ENCODE measurements at places on chromosomes 16 and 17.

DNA sequence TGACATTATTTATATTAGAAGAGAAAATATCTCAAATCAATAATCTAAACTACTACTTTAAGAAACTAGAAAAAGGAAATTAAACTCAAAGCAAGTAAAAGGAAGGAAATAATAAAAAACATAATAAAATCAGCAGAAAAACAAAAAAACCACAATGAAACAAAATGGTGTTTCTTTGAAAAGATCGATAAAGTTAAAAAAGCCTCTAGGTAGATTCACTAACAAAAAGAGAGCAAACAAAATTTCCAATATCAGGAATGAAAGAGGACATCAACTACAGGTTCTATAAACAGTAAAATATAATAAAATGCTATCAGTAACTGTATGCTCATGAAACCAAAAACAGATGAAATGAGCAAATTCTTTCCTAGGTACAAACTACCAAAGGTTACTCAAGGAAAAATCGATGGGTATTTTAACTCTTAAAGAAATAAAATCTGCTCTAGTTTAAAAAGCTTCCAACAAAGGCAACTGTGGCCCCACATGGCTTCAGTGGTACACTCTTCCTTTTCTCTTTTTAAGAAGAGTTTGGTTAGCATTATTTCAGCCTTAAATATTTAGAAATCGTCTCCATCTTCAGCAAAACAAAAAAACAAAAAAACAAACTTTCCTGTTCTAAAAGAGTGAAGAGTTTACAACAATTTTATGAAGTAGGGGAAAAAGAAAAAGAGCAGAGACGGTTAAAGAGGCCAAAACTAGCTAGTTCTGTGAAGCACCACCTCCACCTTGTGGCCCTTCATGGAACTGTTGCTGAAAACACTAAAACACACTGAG, 102.2 kb downstream of the TRIM37 start:
- DNase-seq: peak; percentile 59

GRCh38 chr17:79340333-79341221, 266.0 kb downstream of the ENGASE start:
- peak; percentile 86 for DNase-seq

DNA sequence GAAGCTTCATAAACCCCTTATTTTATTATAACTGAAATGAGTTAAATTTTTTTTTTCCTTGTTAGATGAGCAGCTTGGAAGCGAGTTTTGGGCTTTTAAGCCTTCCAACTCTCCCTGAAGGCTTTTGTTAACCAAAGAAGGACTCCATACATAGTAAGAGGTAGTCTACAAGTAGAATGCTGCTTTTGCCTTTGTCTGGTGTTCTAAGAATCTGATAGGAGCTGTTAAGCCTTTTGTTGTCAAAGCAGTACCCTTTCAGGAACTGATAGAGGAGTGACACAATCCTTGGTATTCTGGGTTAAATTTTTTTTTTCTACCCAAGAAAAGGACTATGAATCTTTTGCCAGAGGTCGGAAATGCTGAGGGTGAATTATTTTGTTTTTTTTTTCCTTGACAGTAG, 26.1 kb downstream of the MAP2K4 start:
- DNase-seq: no peak

- no peak for DNase-seq
These were observed 641 bp upstream of the CBX2 start for GRCh38 chr17:79777120-79777893.

GRCh38 chr17:44776628-44777393, 18.0 kb downstream of the ADAM11 start:
- no peak for DNase-seq

DNA sequence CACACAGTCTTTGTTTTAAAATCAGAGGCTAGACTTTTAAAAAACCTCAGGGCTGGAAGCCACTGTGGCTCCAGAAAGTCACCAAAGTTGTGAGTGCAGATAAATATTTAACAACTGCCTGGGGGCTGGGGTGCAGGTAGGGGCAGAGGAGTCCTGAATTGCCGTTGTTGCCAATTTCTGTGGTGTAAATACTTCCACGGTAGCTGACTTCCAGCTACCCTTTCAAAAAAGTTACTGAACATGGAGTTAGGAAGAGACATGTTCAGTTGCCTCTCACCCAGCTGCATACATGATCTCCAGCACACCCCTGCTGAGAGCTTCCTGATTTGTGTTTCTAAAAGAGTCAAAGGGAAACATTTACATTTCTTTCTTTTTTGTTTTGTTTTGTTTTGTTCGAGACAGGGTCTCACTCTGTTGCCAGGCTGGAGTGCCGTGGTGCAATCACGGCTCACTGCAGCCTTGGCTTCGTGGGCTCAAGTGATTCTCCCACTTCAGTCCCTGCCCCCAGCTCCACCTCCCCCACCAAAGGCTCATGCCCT, 58.7 kb downstream of the PLXDC1 start:
- DNase-seq: no peak

DNA sequence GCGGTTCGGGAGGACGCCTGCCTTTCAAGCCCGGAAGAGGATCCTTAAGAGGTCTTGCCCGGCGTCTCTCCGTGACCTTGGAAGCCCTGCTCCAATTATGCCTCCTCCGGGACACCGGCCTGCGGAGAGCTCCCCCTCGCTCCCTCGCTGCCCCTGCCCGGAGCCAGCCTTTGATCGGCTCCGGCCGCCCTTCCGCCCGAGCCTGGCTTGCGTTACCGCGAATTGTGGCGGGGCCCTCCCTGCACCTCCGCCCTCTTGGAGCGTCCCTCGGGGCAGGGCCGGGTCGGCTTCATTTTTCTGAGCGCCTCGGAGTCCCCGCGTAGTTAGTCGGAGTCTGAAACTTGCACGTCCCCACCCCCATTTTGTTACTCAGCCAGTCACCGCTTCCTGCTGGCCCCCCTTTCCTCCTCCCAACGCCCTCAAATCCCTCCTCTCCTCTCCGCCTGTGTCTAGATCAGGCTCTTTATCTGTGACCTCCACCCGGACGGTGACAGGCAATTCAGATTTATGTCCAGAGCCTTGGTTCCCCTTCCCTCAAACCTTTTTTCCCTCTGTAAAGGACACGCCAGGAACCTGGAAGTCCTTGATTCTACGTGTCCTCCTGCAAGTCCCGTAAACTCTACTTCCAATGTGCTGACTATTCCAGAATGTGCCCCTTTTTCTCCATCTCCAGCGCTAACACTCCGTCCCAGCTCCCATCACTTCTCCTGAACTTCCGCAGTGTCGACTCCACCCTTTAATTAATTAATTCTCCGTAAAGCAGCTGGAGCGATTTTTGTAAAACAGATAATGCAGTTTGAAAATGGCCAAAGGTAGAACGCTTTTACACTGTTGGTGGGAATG, 569 bp upstream of the RABEP2 start:
- DNase-seq: peak; percentile 67

DNA sequence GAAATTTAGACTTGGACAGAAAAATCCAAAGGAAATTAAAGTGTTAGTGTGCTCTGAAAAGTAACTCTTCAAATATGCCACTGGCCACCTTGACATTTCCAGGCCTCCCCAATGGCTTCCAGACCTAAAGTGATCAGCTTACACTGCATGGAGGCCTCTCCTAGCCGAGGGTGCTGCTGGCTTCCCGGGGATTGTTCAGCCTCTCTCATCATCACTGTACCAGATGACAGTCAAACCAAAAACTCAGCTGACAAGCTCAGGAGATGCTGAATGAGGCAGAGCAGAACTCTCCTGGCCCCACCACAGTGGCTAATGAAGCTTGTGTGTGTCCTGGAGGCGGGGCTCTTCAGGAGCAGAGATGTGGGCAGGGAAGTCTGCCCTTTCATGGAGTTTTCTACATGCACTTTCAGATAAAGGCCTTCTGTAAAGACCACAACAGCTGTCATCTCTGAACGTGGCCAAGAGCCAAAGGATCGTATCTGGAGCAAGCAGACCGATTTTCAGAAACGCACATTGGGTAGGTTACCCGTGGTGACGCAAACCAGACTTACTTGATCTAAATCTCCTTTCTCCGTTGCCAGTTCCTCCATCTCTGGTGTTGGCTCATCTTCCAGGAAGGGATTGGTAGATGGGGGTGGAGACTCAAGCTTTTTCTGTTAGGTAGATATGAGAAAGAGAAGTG, 113.3 kb downstream of the VPS53 start:
- no peak for DNase-seq

DNA sequence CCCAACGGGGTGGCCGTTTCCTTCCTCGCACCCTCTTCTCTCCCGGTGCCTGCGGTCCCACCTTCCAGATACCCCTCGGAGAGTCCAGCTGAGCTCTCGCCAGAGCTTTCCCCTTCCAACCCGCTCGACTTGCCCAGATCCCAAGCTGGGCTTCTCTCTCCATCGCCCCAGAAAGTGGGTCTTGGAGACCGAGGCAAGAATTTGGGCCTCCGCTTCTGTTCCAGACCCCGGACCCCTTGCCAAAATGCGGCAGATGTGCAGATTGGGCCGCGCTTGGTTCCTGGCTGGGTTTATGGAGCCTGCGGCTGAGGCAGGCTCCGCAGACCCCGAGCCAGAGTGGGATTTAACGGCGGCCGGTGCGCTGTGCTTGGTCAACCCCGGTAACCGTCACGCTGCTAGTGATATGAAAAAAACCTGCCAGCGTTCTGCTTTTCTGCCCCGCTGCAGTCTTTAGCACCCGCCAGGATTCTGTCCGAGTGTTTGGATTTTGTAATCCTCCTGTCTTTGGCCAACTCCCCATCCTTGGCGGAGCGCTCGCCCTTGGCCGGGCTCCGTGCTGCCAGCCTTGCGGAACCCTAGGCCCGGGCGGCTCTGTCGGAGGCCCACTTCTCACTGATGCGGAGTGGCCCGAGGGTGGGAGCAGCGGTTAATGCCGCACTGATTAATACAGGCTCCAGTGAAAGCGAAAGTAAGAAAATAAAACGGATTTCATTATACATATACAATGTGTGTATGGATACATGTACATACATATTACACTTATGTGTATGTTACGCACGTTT, 754 bp upstream of the SLFN11 start:
- peak; percentile 62 for DNase-seq

GRCh38 chr16:50506543-50506937, 41.7 kb upstream of the NKD1 start:
- no peak for DNase-seq

DNA sequence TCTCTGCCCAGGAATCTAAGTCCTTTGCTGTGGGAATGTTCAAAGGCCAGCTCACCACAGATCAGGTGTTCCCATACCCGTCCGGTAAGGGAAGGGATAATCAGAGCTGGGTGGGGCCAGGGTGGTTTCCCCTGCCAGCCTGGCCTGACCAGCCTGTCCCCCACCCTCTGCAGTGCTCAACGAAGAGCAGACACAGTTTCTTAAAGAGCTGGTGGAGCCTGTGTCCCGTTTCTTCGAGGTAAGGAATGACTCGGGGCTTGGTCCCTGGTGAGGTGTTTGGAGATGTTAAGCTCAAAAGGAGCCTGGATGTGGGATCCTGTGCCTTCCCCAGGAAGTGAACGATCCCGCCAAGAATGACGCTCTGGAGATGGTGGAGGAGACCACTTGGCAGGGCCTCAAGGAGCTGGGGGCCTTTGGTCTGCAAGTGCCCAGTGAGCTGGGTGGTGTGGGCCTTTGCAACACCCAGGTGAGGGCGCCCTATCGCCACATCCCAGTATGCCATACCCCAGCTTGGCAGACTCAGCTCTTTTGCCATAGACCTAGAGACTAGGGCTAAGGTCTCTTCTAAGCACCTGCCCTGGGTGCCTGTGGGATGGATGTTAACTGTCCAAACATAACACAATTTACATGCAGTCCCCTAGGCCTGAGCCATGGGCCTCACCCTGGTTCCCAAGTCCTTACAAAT, 997 bp downstream of the ACADVL start:
- peak; percentile 79 for DNase-seq

GRCh38 chr16:20940871-20941635, 40.5 kb downstream of the LYRM1 start:
- no peak for DNase-seq

DNA sequence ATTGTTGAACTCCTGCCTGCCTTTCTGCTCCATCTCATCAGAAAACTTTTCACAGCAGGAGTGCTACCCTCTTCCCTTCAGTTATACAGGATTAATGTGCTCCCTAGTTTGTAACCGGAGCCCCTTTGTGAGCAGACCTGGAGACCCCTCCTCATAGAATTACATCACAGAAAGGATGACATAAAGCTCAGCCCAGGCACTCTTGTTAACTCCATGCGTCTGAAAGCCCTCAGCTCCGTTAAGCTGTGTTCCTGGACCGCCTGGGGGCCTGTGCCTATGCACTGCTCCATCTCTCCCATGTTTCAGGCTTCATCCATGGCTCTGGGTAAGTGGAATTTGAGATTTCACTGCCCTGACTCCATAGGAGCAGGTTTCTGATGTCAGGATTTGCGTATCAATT, 7.6 kb downstream of the WSCD1 start:
- no peak for DNase-seq

DNA sequence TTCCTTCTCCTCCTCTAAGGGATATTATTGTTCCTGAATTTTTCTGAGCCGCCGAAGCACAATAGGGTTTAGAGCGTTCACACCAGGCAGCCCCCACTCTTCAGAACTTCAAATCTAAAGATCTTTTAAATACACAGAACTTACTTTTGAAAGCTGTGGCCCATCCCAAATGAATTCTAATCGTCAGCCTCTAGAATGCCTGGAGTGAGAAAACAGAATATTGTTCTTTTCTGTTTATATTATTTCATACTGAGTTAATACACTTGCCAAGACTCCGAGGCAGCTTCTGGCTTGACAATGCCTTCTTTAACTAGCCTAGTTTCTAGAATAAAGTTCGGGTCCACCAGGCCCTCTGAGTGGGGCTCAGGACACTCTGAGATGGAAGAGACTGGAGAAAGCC, 405.6 kb downstream of the WWOX start:
- no peak for DNase-seq

DNA sequence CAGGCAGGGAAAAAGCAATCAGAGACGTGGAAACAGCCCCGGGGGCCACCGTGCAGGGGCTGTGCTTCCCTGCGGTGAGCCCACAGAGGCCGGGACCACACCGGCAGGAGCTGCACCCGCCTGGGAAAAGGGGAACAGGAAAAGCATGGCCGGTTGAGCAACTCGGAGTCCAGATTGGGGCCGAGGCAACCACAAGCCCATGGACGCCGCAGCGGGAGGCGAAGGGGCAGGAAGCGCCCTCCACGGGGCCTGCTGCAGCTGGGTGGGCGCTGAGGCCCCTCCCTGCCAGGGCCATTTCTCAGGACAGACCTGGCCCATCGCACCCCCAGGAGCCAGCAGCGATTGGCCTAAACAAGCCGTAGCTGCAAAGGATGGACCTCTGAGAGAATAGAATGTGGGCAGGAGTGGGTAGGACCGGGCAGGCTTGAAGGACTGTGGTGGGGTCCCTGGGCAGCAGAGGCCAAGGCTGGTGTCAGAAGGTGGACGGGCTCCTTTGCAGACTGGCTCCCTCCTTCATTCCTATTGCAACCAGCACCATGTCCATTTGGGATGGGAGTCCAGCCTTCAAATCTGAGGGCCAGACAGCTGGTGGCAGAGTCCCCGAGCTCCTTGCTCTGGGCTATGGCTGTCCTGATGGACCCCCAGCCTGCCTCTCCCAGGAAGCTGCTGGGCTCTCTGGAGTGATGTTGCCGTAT, 30.4 kb downstream of the COX4I1 start:
- no peak for DNase-seq

DNA sequence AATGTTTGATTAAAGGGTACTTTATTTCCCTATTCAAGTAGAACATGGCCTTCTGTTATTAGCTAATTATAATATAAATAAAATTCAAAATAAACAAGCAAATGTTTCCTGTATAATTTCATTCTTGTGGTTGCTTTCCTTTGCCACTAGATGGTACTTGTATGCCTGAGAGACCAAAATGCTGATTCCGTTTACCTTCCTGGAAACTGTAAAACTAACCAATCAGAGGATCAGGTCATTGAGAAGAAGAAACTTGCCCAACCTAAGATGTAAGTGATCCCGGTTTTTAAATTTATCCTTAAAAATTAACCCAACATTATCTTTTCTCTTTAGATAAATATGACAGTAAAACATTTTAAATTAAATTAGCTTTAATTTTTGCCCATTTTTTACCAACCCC, 8.1 kb upstream of the ABCA5 start:
- peak; percentile 73 for DNase-seq

Data from MM.1S (cell line).